Bone marrow (tissue), 2 donors: ENCODE measurements at places on chromosomes 12 and 14.

GRCh38 chr12:15372352-15372751 is 50.0 kb downstream of the PTPRO start:
- DNase-seq = no peak

DNA sequence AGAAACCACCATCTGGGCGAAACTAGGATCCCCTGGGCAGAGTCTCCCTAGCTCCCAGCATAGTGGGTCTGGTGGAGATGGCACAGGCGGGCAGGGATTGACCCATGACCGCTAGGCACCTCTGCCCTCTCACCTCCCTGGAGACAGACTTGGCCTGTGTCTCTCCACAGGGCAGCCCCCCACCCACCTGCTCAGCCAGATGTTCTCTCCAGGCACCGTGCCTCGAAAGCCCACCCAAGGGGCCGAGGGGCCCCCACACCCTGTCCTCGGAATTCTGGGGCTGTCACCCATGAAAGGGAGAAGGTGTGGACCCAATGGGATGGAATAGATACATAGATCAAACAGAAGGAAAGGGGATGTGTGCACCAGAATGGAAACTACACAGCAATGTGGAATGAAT is 229.1 kb upstream of the RTL1 start:
- no peak for DNase-seq

GRCh38 chr14:95486875-95487668 is 29.4 kb downstream of the SYNE3 start:
- no peak for DNase-seq

GRCh38 chr12:59844750-59845149 is 248.9 kb downstream of the SLC16A7 start:
- no peak for DNase-seq

GRCh38 chr14:44341116-44341515 is 166.0 kb downstream of the FSCB start:
- no peak for DNase-seq

DNA sequence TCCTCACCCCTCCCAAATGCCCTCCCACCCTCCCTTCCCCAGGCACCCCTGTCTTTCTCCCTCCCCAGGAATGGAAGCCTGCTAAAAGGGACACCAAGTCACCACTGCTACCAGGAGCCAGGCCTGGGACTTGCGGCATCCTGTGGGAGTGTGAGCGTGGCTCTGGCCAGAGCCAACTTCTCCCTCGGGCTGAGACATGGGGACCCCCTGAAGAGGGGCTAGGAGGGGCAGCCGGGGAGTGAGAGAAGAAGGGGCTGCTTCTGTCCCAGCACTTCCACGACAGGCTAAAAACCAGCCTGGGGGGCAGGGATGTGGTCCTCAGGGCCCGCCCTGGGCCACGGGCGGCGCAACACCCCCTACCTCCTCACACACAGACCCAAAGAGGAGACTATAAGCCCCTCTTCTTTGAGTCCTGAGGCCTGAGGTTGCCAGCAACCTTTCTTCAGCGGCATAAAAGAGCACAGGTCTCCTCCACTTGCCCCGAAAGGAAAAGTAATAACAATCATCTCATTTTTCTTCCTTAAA is 278.9 kb downstream of the DPF3 start:
- DNase-seq = no peak

GRCh38 chr14:39393289-39393688 is 38.9 kb downstream of the FBXO33 start:
- DNase-seq = no peak

- DNase-seq = no peak
Measured at GRCh38 chr12:43957732-43958372, 122.0 kb downstream of the TMEM117 start.

- DNase-seq = no peak
Measured at GRCh38 chr12:88417531-88417930, 162.7 kb downstream of the KITLG start.

GRCh38 chr12:104249017-104249416 is 33.4 kb downstream of the TXNRD1 start:
- DNase-seq = no peak

GRCh38 chr12:116922194-116922897 is 11.6 kb downstream of the FBXW8 start:
- no peak for DNase-seq

- no peak for DNase-seq
Measured at GRCh38 chr14:104972301-104973134, 5.7 kb downstream of the AHNAK2 start.

- DNase-seq = no peak
Measured at GRCh38 chr12:83150465-83151189, 463.9 kb downstream of the TMTC2 start.

- DNase-seq = no peak
Measured at GRCh38 chr14:91368776-91369416, 48.7 kb downstream of the CCDC88C start.

DNA sequence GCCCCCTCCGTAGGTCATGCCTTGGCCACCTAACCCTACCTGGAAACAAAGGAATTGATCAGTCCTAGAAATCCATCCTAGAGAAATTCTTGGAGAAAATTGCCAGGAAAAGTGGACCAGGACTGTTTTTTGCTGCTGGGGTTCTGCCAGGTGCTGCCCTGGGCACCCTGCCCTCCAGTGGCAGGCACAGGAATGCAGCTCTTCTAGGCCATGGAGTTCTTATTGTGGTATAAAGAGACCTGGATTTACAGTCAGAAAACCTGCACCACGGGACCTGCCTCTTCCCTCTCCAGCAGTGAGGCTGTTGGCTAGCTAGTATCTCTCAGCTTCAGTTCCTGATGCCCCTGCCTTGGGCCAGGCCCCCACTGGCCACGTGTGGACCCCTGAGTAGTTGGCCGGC is 59.7 kb downstream of the SLC24A4 start:
- no peak for DNase-seq

GRCh38 chr12:108734200-108734906 is 3.0 kb upstream of the CORO1C start:
- peak; percentile 18 for DNase-seq

- DNase-seq = peak; percentile 41
Measured at GRCh38 chr14:54901380-54902142, 1.1 kb downstream of the GCH1 start.
